NCI-H510A treated with DMSO at 0.1 percent for 48 hours (cell line): ENCODE measurements at places on chromosomes 3 and 15.

DNA sequence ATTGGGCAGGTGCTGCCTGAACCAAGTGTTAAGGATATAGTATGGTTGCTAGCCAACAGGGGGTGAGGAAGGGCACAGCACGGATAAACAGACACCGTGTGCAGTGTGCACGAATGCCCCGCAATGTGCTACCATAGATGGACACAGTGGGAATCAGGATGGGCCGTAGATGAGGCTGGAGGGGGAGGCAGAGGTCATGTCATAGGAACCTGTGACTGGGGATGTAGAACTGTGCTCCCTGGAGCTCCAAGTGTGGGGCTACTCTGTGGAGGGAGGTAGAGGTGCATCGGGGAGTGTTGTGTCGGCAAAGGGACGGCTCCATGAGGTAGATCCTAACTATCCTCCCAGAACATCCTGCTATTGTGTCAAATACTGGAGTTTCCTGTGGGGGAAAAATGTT, 102.5 kb downstream of the TNIK start:
- DNase-seq, result no peak

DNA sequence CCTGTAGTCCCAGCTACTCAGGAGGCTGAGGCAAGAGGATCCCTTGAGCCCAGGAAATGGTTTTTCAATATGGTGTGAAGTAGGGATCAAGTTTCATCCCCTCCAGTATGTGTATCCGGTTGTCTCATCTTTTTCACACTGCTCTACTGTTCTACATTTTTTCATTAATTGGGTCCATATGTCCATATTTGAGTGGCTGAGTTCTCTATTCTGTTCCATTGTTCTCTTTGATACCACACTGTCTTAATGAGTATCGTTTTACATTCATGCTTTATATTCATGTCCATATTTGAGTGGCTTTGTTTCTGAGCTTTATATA, 81.6 kb upstream of the LRRFIP2 start:
- DNase-seq, result peak; percentile 49

GRCh38 chr15:80423215-80423614, 19.0 kb downstream of the ARNT2 start:
- no peak for DNase-seq

DNA sequence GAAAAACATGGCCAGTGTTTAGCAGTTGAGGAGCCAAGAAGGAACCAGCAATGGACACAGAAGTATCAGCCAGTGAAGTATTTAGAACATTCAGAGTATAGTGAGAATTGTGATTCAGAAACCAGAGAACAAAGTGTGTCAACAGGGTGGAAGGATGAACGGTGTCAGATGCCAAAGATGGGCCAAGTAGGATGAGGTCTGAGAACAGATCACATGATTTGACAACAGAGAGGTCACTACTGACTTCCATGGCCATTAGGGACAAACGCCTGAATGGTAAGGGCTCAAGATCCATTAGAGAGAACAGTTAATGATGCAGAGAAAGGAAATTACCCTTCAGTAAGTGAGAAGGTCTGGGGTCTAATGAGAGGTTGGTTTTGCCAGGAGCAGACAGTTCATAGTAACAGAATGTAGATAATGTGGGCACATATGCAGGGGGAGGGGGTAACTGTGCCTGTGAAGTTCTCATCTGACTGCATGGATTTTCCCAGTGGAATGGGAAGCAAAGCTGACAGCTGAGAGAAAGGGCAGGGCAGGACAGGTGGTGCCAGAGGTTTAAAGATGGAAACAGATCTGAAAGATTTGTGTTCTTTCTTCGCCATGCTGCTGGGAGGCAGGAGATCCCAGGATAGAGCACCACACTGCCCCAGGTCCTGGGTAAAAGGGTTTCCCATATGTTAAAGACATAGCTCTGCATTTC, 4.8 kb upstream of the ACAD9 start:
- DNase-seq, result no peak

GRCh38 chr3:152508705-152509104, 240.0 kb downstream of the MBNL1 start:
- DNase-seq, result no peak

- DNase-seq, result peak; percentile 7
Observed at GRCh38 chr3:132662212-132662611, 2.1 kb downstream of the UBA5 start.

- no peak for DNase-seq
Observed at GRCh38 chr3:169865176-169865767, 4.5 kb downstream of the LRRC31 start.

GRCh38 chr3:189718215-189718614, 87.0 kb downstream of the TP63 start:
- no peak for DNase-seq

GRCh38 chr15:42984493-42985034, 64.0 kb upstream of the TTBK2 start:
- DNase-seq, result no peak

GRCh38 chr3:11077466-11077865, 76.8 kb upstream of the HRH1 start:
- no peak for DNase-seq
